Stimulated activated CD4-positive, alpha-beta T cell treated with anti-CD3 and anti-CD28 coated beads, TNF-alpha, amount 100 ng/mL, for 4 hours (primary cell): ENCODE measurements at places on chromosomes 5 and 9.

DNA sequence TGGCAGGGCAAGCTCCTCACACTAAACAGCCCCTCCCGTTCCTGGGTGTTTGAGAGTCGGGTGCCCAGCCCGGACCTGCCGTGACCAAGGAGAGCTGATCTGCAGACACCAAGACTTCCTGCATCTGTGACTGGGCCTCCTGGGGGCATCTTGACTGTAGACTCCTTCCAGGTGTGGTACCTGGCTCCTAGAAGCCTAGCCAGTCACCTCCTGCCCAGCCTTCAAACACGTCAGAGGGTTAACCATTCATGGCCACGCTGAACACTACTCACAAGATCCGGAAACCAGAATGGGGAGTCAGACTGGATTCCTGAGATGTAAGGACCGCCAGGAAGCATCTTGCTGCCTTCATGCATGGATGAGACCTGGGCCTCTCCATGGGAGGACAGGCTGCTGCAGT is 3.7 kb upstream of the LCN2 start:
- no peak for DNase-seq

DNA sequence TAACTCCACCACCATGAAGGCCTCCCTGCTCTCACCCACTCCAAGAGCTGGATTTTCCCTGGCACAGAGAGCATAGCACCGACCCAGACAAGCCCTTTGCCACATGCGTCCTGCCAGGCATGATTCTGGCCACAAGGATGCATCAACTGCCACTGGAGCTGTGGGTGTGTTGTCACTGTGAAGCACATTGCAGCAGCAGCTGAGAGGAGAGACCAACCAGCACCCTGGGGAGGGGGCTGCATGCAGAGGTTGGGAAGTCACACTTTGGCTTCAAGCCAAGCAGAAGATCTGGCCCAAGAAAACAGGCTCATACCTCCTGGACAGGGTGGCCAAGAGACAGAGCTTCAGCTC is 22.6 kb upstream of the PTGES start:
- no peak for DNase-seq

DNA sequence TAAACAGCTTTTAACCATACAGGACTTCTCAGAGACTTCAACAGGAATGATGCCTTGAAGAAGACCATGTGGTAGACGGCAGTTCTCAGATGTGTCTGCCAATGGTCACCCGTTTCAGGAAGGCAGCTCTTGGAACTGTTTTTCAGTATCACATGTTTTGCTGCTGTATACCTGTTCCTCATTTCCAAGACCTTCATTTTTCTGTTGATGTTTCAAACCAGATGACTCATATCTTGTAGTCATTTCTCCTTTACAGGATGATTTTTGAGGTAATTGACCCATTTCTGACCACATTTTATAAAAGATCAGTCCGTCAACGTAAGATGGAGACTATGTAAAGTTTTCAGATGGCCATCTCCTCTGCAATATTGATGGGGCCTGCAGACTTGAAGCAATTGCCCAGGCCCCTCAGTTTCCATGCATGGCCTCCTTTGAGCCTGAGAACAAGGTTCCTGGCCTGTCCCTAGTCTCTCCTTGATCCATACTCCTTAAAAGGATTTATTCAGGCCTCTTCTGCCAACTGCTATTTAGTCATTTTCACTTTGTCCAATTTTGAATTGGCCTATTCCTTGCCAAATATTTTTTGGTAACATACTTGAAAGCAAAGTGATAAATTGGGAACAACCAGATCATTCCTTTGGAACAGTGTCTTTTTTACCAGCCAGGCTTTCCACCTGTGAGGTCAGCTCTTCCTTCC is 128.6 kb downstream of the PDZD2 start:
- DNase-seq = no peak

DNA sequence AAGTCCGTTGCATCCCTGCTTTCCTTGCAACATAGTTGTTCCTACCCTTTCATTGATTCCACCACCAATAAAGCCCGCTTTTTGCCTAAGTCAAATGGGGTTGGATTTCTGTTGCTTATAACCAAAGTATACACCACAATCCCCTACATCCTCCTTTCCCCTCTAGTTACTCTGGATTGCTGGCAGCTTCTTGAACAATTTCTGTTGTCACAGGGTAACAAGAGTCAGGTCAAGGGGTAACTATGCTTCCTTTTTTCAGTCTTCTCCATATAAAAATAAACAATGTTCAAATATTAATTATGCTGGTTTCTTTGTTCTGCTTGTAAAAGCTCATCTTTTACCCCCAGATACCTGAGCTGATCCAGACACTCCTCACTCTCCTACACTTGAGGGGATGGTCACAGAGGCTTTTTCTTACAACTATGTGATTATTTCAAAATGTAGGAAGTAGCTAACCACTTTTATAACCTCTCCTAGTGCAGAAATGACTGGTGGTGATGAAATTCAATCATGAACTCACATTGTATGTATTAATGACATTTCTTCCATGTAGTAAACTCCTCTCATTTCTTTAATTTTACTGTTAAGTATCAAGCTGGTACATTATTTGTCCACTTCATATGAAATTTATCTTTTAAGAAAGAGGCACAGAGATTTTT is 136.5 kb downstream of the SNX18 start:
- no peak for DNase-seq

GRCh38 chr9:18705796-18706392 is 231.9 kb downstream of the ADAMTSL1 start:
- DNase-seq = no peak

GRCh38 chr5:122076669-122077365 is 1.2 kb downstream of the LOX start:
- no peak for DNase-seq

GRCh38 chr9:14313951-14314423 is at the start of gene NFIB:
NFIB (minus strand) TSS chr9:14314141; CDS start chr9:14313511, 630 bp downstream.
- DNase-seq = no peak

DNA sequence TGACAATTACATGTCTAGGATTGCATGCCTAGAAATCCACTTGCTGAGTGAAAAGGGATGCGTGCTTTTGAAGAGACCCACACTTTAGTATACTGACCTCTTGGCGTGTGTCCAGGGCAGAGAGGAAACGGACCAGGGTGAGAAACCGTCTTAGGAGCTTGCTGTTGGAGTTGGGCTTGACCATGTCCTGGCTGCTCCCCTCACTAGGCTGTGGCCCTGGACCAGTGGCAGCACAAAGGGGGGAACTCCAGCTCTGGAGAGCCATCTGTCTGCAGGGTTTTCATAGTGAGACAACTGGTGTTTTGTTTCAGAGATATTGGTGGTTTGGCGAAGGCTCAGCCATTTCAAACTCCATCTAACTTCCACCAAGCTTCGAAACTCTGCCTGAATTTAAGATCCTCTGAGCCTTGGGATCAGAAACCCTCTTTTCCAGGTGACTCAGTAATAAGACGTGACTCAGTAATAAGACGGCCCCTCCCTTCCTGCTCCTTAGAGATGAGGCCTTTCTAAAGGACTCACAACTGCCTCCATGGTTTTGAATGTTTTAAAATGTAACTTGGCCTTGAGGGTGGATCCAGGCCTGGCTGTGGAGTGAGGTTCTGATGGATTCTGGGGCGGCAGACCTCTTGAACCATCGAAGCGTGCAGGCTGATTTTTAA is 165.8 kb downstream of the MELK start:
- DNase-seq = no peak
